Keratinocyte (primary cell): ENCODE measurements at places on chromosomes 7 and 10. TPM values are rescaled to one million over a fixed set of nuclear protein-coding genes. Genes with fewer than 3 reads are reported as not detected.

DNA sequence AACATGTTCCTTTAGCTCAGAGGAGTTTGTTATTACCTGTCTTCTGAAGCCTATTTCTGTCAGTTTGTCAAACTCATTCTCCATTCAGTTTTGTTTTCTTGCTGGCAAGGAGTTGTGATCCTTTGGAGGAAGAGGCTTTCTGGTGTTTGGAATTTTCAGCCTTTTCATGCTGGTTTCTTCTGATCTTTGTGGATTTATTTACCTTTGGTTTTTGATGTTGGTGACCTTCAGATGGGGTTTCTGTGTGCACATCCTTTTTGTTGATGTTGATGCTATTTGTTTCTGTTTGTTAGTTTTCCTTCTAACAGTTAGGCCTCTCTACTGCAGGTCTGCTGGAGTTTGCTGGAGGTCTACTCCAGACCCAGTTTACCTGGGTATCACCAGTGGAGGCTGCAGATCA, 118.6 kb downstream of the PPP1R9A start:
- no peaks in the 10 kb centered on the region for H3K27me3 ChIP-seq
- no peak for DNase-seq
- H3K36me3 ChIP-seq, result no peaks in the 10 kb centered on the region
- H3K4me3 ChIP-seq, result no peak overlapping the region

Gene MCM10
- 0.75 to 6.4 TPM (median 6.2 TPM) in 3 replicates for polyA plus RNA-seq

DNA sequence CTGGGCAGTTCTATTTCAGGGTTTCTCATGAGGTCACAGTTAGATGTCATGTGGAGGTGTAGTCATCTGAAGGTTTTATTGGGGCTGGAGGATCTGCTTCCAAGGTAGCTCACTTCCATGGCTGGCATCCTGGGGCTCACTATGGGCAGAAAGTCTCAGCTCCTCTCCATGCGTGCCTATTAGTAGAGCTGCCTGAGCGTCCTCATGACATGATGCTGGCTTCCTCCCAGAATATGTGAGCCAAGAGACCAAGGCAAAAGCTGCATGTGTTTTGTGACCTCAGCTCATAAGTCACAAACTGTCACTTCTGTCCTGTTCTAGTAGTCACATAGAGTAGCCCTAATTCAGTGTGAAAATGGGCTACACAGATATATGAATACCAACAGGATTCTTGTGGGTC, 524.4 kb downstream of the SUGCT start:
- no peak for DNase-seq
- H3K4me3 ChIP-seq, result no peak overlapping the region
- H3K27me3 ChIP-seq, result no peaks in the 10 kb centered on the region
- H3K4me1 ChIP-seq, result no peaks in the 10 kb centered on the region
- H3K27ac ChIP-seq, result no peak overlapping the region
- no peaks in the 10 kb centered on the region for H3K36me3 ChIP-seq

DNA sequence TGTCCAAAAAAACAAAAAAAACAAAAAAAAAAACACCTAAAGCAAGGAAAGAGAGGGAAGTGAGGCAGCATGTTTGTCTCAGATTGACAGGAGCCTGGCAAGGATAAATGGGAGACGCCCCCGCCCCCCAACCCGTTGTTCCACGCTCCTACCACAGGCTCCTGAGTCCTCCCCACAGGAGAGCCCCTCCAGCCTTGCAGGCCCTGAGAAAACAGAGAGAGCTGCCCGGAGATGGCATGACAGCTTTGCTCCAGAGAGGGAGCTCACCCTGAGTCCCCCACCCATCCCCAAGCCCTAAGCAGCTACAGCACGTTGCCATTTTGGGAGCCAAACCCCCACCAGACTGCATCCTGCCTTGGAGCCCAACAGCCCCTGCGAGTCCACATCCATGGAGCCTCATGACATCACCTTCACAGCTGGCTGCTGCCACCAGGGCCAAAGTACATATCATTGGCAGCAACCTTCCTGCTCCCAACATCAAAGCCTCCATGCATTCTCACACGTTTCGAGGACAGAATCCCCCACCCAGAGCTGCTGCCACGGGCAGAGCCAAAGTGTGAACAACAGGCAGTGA, 1283.3 kb downstream of the TYW1 start:
- H3K4me3 ChIP-seq, result no peak overlapping the region
- H3K27me3 ChIP-seq, result no peaks in the 10 kb centered on the region
- H3K36me3 ChIP-seq, result no peaks in the 10 kb centered on the region
- H3K4me1 ChIP-seq, result no peaks in the 10 kb centered on the region
- H3K27ac ChIP-seq, result no peak overlapping the region

Gene OR2A12
- not detected in 3 replicates for polyA plus RNA-seq

DNA sequence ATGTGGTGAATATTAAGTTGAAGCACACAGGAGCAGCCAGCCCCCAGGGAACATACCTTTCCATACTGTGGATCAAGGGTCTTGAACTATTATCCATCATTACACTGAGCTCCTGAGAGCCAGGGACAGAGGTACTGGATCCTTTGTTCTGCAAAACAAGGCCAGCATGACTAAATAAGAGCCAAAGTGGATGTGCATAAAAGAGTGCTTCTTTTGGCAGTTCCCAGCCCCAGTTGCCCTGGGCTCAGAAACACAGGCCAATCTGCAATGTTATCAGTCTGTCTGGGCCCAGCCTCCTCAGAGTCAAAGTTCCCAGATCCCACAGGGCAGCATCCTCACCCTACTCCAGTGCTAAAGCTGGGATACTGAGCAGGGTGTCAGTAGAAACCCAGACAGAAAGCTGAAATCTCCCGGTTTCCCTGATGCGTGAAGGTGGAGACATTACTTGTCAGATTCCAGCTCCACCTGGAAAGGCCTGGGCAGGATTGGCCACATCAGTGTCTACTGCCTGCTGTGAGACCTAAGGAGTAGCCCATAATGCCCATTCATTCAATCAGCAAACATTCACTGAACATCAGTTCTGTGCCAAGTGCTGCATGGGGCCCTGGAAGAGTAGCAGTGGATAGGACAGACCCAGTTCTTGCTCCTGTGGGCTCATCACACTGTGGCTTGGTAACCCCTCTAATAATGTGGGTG, 342.7 kb downstream of the CXCL12 start:
- H3K36me3 ChIP-seq, result no peaks in the 10 kb centered on the region
- DNase-seq, result no peak
- no peaks in the 10 kb centered on the region for H3K27me3 ChIP-seq
- H3K4me3 ChIP-seq, result no peak overlapping the region
- no peak overlapping the region for H3K27ac ChIP-seq

GRCh38 chr10:79449181-79450146, 4.0 kb upstream of the ZCCHC24 start:
- H3K27ac ChIP-seq, result no peak overlapping the region
- no peaks in the 10 kb centered on the region for H3K36me3 ChIP-seq
- H3K27me3 ChIP-seq, result no peaks in the 10 kb centered on the region
- no peak for DNase-seq

GRCh38 chr10:51651063-51651462, 48.3 kb downstream of the CSTF2T start:
- no peaks in the 10 kb centered on the region for H3K4me1 ChIP-seq
- H3K36me3 ChIP-seq, result no peaks in the 10 kb centered on the region
- H3K27me3 ChIP-seq, result no peaks in the 10 kb centered on the region
- no peak for DNase-seq
- no peak overlapping the region for H3K4me3 ChIP-seq

DNA sequence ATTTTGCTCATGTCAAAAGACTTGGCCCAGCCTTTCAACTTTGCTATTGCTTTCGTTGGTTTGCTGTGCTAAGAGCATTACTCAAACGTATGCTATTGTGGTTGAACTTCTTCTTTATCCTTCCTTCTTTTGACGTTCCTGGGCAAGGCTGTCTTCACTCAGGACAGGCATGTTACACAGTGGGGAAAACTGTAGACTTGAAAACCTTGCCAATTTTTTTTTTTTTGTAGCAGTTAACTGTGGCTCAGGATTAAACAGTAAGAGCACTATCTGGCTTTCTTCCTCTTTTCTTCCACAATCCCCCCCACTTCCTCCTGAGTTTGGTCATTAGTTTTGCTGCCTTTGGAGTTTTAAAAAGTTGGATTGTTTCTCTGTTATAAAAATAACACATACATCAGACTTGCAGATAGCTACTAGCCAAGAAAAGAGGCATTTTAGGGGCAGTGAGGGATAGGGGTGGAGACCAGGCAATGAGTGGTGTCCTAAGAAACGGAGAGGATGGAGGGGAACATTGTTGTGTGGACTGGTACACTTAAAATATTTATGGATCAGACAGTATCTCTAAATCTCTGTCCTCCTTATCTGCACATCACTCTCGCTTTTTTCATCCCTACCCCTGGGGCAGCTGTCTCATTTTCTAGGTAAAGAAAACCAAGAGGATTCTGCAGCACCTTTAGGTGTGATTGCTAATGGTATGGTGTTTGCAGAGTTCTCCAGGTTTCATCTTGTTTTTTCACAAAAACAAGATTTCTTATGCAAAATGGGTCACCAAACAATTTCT, 181.7 kb downstream of the LRMDA start:
- DNase-seq, result no peak
- peaks cover 4% of the 10 kb centered on the region for H3K27me3 ChIP-seq
- no peaks in the 10 kb centered on the region for H3K36me3 ChIP-seq
- H3K27ac ChIP-seq, result no peak overlapping the region

DNA sequence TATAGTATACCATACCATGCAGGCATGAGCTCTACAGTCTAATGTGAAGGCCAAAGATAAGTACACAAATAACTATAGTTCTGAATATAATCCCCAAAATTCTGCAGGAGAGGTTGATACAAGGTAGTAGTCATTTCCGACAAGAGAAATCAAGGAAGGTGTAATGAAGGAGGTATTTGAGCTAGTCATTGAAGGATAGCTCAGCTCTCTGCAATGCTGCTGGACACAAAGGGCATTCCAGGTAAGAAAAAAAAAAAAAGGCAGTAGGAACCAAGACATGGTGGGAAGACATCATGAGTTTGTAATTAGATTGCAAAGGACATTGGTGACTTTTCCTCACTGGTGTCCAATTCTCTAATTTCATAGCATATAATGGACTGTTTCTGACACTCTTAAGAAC, 285.3 kb downstream of the AHR start:
- H3K27me3 ChIP-seq, result no peaks in the 10 kb centered on the region
- peaks cover 24% of the 10 kb centered on the region for H3K4me1 ChIP-seq
- no peak overlapping the region for H3K4me3 ChIP-seq
- H3K27ac ChIP-seq, result no peak overlapping the region
- no peaks in the 10 kb centered on the region for H3K36me3 ChIP-seq
- no peak for DNase-seq

DNA sequence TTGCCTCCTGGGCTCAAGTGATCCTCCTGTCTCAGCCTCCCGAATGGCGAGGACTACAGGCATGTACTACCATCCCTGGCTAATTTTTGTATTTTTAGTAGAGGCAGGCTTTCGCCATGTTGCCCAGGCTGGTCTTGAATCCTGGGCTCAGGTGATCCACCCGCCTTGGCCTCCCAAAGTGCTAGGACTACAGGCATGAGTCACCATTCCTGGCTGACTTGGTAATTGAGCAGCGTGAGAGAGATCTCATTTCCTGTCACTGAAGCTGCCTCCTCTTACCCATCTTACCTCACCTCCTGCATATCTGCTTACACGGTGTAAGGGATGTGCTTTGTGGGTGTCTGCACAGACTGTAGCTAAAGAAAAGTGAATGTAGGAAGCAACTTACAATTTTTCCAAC, 9.7 kb downstream of the IFIT3 start:
- H3K4me3 ChIP-seq, result no peak overlapping the region
- peaks cover 27% of the 10 kb centered on the region for H3K4me1 ChIP-seq
- H3K27me3 ChIP-seq, result no peaks in the 10 kb centered on the region
- peaks cover 7% of the 10 kb centered on the region for H3K36me3 ChIP-seq
- DNase-seq, result peak; percentile 54
- H3K27ac ChIP-seq, result peak overlapping the region; percentile 51
